ENCODE measurements at places on chromosomes 11 and 22.

GRCh38 chr11:71265559-71266092 lies 13.2 kb upstream of the SHANK2 start:
- no peak for DNase-seq

DNA sequence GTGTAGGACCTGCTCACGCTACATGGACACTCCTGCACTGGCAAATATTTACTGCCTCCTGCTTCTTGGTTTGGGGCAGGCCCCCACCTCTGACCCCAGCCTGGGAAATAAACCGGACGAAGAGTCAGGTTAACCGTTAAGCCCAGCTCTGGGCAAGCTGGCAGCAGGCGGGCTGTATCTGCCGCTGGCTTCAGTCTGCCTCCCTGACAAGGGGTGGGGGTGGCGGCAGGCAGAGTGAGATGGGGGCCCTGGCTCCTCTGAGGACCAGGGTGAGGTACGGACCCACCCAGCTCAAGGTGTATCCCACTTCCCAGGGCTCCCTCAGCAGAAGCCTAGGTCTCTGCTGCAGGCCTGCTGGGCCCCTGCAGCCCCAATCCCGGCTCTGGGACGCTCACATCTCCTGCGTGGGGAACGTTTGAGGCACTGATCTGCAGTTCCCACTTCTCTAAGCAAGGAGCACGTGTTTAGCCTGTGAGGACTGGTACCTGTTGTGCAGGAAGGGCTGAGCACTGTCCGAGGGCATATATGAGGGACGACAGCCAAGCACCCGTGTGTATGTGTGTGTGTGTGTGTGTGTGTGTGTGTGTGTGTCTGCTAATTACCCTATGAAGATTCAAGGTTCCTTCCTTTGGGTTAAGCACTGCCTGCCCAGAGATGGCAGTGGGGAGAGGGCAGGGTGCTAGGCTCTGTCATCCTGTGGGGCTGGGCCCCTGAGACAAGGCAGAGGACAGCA lies 1.1 kb upstream of the LRRC75B start:
- no peak for DNase-seq

GRCh38 chr11:62842171-62842741 lies 2.9 kb upstream of the WDR74 start:
- DNase-seq, result no peak

DNA sequence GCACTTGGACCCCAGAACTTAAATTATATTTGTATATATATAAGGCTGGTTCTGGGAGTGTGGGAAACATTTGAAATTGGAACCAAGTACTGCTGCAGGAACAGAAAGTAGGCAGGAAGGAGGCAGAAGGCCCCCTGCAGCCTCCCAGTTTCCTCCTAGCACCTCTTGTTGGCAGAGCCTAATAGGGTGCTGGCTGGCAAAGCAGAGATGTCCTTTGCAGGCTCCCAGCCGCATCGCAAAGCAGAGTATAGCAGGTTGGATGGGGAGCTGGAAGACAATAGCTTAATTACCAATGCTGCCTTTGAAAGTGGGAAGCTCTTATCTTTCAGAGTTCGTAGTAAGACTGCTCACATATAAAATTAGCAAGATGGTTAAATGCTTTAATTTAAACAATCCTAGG lies 370.8 kb upstream of the C11orf87 start:
- no peak for DNase-seq

DNA sequence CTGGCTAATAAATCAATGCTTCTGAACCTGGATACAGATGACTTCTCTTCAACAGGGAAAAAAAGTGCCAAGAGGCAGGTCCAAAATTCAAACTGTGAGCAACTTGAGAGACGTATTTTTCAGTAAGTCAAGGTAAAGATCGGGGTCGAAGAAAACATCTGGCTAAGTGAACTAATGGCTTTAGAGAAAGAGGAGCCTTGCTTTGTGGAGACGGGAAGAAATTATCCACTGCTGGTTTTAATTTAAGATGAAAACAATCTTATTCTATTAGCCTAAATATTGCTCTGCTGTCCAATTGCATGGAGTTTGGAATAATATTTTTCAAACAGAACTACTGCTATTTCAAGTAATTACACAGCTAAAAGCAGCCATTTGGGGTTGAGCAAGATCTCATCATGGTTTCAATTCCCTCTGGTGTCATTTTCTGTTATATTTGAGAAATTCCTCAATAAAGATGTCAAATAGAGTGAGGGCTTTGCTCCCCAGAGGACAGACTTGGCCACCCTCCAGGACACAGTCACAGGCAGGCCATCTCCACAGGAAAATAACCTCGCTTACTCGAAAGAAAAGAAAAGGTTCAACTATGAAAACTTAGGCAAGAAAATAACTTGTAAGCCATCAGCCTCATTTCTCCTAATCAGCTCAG lies 29.8 kb downstream of the SCUBE1 start:
- DNase-seq, result no peak

GRCh38 chr11:134358856-134359490 lies 27.2 kb downstream of the GLB1L2 start:
- no peak for DNase-seq

DNA sequence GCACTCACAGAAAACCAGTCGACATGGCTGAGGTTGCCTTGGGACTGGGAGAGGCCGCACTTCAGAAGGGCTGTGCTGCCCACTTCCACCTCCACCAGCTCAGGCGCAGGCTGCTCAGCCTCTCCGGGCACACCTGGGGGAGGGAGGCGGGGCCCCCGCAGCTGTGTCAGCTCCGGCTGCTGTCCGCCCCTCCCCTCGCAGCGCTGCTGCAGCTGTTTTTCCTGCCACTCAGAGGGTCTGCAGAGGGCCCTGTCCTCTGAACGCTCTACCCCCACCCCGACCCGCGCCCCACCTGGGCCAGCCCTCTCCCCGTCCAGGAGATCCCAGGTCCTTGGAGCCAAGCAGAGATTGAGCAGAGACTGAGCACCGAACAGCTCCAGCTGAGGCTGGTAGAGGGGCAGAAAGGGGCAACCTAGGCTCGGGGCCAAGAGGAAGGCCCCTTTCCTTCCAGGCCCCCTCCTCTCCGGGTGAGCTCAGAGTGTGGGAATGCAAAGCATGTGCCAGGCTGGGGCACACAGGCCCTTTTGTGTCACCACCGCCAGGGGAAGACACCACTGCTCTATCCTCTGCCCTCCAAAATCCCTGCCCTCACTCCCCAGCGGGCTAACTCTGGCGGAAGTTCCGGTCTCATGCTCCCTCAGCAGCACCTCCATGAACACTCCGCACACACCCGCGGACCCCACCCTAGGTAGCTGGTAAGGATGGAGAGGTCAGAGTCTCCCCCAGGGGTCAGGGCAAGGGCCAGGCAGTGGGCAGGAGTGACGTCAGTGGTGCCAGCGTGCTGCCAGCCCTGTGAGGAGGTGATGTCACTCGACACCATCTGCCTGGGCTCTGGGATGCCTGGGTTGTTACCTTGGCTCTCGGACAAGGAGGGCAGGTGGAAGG lies 1.6 kb downstream of the MCAM start:
- DNase-seq, result no peak

GRCh38 chr11:123575441-123575840 lies 79.0 kb downstream of the SCN3B start:
- DNase-seq, result no peak

DNA sequence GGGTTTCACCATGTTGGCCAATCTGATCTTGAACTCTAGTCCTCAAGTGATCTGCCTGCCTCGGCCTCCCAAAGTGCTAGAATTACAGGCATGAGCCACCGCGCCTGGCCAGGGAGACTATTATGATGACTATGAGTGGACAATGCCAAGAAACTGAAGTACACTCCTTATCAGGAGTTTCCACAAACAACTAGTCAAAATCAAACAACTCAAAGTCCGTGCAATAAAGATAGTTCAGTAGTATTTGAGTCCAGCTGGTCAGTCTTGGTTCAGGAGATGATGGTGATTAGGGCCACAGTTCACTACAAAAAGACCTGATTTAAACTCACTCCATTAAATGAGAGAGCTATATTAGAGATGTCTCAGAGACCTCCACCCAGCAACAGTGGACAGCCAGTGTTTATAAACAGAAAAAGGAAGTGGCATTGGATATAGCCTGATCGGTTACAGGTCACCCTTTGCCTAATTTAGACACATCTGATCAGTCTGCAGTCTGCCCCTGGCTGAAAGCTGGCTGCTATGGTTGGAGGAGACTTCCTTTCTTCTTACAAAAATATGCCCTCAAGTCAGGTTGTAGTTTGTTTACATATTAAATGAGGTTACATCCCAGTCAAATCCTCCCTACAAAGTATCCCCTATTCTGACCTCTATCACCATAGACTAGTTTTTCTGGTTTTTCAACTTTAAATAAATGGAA lies 17.0 kb downstream of the CD3E start:
- no peak for DNase-seq

- DNase-seq, result no peak
Measured at GRCh38 chr11:36945384-36945783, 347.3 kb upstream of the RAG2 start.

GRCh38 chr11:128313931-128314330 lies 273.4 kb downstream of the ETS1 start:
- DNase-seq, result no peak

DNA sequence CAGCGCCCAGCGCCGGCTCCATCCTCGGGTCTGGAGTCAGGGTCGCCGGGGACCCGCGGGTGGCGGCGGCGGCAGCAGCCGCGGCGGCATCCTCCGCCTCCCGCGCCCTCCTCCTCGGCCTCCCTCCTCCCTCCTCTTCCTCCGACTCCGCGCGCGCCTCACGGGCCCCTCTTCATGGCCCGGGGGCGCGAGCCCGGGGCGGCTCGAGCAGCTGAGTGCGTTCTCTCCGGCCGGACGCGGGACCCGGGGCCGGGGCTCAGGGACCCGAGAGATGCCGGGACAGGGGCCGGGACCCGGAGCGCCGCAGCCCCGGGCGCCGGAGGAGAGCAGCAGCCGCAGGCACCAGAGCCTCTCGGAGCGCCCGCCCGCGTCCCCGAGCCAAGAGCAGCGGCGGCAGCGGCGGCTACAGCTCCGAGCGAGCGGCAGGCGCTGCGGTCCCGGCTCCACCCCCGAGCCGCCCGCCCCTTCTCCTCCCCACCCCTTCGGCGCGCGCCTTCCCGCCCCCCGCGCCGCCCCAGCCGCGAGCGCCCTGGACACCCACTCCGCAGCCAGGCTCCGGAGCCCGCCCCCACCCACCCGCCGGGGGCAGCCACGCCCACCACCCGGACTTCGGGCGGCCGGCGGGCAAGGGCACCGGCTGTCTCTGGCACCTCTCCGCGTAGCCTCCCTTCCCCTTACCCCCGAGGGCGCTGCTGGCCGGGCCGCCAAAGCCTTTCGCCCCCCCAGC lies at the start of gene CHST1:
TSS of gene CHST1 (minus strand) at position 417 of the 727 bp plus-strand sequence. CDS start 14,699 bp downstream, outside the sequence.
- DNase-seq, result no peak

- no peak for DNase-seq
Measured at GRCh38 chr22:43388420-43388851, 23.4 kb upstream of the MPPED1 start.

DNA sequence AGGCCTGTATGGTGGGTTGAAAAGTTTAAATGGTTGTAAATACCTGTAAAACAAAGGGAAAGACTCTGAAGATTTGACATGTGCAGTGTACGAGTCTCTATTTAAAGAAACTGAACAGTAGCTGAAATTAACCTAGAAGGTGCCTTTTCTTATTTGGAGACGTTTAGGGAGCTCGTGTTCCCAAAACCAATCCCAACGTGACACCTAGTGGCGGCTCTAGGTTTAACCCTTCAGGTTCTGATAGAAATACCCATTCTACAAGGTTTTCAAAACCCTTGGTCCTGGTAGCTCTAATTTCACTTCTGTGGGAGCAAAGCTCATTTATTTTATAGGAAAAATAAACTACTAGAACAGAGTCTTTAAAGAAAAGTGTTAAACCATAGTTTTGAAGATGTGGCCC lies 258.3 kb downstream of the LRRC4C start:
- DNase-seq, result peak; percentile 15

GRCh38 chr11:46373787-46374740 lies 7.4 kb upstream of the MDK start:
- DNase-seq, result no peak

DNA sequence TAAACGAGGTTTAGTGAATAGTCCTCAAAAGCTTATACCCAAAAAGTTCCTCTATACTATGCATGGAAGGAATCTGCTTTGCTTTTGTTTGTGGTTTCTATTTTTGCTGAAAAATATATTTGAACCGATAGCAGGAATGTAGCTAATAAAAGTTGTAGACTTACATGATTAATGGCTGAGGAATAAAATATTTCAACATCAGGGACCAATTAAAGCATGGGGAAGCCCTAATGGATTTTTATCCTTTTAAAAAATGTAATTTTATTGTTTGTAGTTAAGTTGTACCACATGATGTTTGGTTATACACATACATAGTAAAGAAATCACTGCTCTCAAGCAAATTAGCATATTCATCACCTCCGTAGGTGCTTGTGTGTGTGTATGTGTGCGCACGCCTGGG lies 295.3 kb upstream of the CNTN5 start:
- DNase-seq, result no peak

DNA sequence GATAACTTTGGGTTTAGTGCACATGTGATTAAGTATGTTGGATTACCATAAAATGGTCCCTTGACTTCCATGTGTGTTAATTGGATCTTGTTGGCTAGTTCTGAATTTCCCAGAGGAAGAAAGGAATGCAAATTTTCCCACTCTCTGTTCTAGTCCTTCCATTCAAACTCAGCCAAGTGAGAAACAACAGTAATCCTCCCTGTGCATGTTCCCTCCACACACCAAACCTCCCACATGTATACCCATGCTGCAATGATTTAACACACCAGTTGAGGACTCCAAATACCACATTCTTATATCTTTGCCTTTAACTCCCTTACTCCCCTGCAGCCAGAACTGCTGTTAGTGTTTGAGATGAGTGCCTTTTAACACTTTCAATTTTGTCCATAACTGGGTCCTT lies 1158.9 kb downstream of the DLG2 start:
- no peak for DNase-seq

- no peak for DNase-seq
Measured at GRCh38 chr11:83350187-83350586, 64.0 kb upstream of the CCDC90B start.

- no peak for DNase-seq
Measured at GRCh38 chr11:128886406-128887124, 4.6 kb upstream of the KCNJ5 start.

- DNase-seq, result no peak
Measured at GRCh38 chr11:67153971-67154370, 34.9 kb downstream of the KDM2A start.

GRCh38 chr11:122453586-122453985 lies 201.9 kb upstream of the UBASH3B start:
- no peak for DNase-seq

- DNase-seq, result no peak
Measured at GRCh38 chr11:92838759-92839310, 130.6 kb upstream of the MTNR1B start.

DNA sequence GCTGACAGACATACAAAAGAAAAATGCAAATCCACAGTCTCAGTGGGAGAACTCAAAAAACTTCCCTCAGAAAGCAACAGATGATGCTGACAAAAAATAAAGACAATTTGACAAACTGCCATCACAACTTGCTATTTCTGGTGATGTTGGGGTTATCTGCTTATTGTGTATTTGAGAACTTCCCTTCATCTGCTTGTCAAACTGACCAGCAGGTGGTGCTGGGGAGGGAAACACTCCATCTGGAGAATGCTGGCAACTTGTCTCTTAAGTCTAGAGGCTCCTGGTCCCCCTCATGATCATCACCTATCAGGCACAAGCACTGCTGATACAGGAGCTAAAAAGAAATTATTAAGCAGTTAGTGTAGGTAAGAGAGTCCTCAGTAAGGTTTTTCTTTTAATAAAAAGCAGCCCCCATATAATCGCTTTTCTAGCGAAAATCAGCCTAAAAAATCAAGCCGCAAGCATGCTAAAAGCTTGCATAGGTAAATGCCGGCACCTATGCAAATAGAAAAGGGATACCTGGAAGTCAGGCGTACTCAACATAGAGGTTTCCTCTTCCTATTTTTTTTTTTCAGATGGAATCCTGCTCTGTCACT lies 9.8 kb upstream of the FAM111B start:
- no peak for DNase-seq
